ENCODE measurements at places on chromosomes 5 and 9.

DNA sequence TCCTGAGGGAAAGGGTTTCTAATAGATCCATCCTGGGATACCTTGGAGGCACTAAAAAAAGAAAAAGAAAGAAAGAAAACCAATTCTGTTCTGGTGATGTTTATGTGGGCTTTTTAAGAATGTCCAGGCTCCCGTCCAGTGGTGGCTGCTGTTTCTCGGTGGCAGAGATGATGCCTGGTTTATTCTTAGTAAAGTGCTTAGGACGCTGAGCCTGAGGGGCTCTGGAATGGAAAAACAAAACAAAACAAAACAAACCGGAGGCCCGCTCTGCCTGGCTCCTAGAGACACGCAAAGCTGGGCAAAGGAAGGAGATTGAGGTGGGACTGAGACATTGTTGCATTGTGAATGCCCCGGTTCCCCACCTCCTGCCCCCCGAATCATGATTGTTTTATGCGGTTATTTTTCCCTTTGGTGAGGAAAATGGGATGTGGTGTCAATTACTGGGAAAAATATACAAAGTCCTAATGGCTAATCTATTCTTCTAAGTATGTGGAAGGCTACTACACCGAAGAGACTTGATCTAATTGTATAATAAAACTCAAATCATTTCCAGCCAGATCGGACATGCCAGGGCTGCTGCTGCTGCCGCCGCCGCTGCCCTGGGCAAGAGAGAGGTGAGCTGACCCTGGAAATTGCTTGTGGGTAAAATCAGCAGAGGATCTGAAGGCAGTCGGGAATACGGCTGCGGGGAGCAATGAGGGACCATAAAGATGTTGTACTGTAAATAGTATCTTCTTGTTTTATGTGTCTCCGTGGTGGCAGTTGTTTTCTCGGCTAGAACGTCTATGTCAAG is 644.9 kb downstream of the CCDC171 start:
- DNase-seq, result no peak

- no peak for DNase-seq
Observed at GRCh38 chr5:586751-587285, 25.3 kb upstream of the CEP72 start.

DNA sequence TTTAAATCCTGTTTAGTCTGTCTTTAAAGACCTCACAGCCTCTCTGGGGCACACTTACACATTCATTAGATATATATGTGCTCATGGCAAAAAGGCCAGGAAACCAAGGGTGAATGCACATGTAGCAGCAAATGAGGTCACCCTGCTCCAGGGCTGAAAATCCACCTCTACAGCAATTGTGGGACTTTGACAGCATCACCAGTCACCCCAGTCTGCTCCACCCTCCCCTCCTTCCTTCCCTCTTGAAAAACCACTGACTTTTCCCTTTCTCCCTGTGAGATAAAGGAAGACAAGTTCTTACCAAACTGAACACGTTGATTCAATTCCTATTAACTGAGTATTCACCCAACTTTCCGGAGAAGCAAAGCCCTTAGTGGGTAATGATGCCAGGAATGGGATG is 15.2 kb upstream of the SH3RF2 start:
- no peak for DNase-seq

DNA sequence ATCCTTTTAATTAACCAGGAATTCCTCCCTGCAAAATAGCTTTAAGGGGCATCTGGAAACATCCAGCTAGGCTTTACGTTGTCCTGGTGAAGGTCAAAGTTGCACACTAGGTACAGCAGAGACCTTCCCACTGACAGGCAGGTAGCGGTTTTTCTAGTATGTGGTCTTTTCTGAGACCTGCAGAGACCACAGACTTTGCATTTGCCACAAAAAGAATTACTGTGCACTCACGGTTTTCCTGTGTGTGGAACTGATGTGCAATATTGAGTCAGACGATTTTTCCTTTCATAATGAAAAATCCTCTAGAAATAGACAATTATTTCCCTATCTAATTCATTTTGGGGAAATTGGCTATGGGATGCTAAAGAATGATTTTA is 417.0 kb upstream of the ADAMTSL1 start:
- DNase-seq, result no peak

DNA sequence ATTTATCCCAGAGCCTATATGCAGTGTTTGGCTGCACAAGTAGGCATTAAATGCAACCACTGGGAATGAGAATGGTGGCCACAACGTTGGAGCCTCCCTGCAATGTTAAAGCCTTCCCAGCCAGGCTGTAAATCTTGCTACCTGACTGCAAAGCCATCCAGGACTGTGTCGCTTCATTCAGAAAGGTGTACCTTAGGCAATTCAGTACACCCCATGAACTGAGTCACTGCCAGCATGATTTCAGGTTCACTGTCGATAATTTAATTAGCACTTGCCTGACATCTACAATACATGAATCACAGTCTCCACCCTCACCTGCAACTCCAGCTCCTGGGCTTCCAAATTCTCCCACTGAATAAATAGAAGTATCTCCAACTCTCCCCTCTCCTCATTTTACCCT is 108.4 kb downstream of the SLIT3 start:
- DNase-seq, result peak; percentile 18

DNA sequence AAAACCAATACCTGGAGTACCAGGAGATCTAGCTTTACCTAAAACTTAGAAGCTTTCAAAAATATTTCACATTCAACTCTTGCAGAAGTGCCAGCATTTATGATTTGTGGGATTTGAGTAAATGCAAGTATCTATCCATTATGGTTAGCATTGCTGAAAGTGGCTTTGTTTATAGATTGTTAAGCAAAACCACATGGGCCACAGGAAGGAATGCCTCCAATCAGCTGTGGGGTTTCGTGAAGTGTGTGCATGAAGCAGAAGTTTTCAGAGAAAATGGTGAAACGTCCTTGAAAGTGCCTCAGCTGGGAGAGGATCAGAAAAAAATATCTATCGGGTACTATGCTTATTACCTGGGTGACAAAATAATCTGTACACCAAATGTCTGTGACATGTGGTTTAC is 4.2 kb downstream of the LECT2 start:
- no peak for DNase-seq

DNA sequence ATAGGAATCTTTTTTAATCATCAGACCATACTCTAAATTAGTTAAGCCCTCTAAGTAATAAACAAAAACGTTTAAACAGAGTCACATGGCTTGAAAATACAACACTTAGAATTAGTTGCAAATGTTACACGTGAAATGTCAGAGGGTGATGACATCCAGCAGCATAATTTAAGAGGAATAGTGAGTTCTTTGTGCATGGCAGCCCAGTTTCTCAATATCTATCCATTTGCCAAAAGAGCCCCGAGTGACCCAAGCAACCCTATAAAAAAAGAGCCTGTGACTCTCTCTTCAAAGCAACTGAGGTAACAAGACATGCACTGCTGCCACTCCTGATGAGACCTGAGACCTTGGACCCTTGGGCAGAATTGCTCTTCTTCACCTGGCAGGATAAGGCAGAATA is 96.9 kb upstream of the RASA1 start:
- no peak for DNase-seq

- peak; percentile 46 for DNase-seq
Observed at GRCh38 chr9:127877566-127877998, at the start of gene AK1. Gene AK1, minus strand, starts transcription at chr9:127877675. Its CDS starts 3,058 bp downstream, at chr9:127874617.

GRCh38 chr5:132821791-132822190 is 8.7 kb downstream of the SHROOM1 start:
- no peak for DNase-seq

GRCh38 chr9:4144869-4145268 is 155.0 kb downstream of the GLIS3 start:
- no peak for DNase-seq

GRCh38 chr5:7925961-7926695 is 57.2 kb downstream of the MTRR start:
- no peak for DNase-seq

- no peak for DNase-seq
Observed at GRCh38 chr5:139395844-139396640, 1.1 kb upstream of the PROB1 start.

DNA sequence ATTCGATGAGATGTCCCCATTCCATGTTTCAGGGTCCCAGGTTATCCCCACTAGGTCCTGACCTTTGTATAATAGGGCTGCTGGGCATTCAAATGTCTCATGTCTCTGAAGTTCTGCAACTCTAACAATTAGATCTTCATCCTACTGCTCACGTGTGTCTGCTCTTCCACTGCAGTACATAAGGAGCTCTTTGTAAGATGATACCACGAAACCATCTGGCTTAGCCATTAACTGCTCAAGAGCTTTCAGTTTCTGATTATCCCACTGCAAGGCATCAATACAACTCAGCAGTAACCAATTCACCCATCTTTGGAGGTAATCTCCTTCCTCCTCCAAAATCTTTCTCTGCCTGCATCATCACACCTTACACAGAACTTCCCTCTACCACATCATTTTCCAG is 49.9 kb upstream of the PPP2CA start:
- DNase-seq, result no peak

DNA sequence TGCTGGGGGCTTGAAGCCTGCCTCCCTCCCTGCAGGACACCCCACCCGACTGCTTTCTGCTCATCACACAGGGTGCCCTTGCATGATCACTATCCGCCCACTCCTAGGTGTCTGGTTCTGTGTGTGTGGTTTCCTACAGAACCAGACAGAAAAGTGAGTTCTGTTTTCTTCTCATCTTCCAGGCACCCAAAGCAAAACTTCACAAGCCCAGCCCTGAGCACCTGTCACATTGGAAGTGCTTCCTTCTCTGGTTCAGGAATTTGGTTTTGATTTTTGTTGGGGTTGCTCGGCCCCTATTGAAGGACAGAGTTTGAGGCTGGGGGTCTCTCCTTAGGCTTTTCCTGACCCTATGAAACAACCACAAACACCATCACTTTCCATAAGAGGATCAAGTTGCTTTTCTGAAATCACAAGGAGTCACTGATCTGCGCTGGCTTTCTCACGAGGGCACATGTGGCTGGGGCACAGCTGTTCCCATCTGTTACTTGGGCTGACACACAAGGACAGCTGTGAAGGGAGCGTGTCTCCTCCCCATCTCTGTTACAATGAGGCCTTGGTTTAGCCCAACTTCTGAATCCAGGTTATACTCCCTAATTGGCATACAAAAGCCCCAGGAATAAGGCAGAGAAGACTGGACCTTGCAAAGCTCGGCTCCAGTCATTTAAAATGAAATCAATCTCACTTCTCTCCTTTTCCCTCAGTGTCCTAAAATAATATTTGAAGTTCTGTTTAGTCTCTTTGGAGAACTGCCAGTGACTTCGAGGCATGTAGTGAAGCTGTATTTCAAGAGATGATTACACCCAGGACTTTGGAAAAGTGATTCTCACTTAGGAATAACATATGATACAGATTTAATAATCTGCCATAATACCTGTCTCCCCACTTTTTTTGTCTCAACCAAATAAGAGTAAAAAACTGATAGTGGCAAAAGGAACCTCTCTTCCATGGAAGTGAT is 213.1 kb upstream of the GAS1 start:
- DNase-seq, result no peak

- no peak for DNase-seq
Observed at GRCh38 chr5:117562647-117563046, 988.0 kb upstream of the SEMA6A start.

DNA sequence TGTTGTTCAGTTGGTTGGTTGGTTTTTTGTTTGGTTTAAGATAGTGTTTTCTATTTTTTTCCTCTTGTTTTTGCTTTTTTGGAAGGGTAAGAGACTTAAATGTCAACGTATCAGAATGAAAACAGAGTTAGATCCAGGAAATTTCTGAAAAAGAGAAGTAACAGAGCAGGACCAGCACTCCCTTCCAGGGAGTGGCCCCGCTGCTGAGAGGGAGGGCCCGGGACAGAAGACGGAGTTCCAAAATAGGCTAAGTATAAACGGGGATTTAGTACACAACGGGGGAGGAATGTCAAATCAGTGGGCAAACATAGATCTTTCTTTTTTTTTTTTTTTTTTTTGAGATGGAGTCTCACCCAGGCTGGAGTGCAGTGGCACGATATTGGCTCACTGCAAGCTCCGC is 92.7 kb upstream of the RUFY1 start:
- DNase-seq, result no peak

- DNase-seq, result no peak
Observed at GRCh38 chr9:16754662-16755061, 115.8 kb downstream of the BNC2 start.

GRCh38 chr5:176625512-176625911 is 4.8 kb downstream of the SNCB start:
- DNase-seq, result no peak

- no peak for DNase-seq
Observed at GRCh38 chr5:126718236-126718868, 58.6 kb upstream of the LMNB1 start.

DNA sequence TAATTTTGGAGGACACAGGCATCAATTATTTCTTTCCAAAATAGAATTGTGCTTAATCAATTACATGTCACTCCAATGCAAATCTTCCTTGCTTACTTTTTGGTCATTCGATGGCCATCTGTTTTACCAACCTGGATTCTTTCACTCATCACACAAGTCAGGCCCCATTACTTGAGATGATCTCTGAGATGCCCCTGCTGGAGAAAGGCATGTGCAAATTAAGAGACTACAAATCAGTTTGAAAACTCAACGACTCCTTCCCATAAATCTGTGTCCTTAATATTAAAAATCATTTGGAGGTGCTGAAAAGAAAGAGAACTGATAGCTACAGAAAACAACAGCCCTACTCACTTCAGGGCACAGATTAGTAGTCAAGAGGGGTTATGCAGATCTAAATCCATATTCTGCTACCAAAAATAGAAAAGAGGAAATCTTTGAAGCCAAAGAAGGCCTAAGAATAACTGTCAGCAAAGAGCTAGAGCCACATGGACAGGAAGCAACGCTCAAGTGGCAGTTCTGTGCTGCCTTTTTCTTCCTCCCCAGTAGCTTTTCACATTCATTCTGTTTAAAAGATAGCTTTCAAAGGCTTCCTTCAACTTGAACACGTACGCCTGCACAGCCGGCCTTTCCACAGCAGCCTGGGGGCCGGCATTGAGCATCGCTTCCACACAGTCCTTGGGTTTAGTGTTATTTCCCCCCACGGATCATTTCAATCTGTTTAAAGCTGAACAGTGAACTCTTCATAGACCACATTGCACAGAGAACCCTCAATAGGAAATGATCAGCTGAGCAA is 79.3 kb upstream of the MAP3K1 start:
- no peak for DNase-seq

- no peak for DNase-seq
Observed at GRCh38 chr9:81393985-81394811, 295.1 kb downstream of the TLE1 start.

- no peak for DNase-seq
Observed at GRCh38 chr5:72822944-72823343, 6.5 kb downstream of the TNPO1 start.

- no peak for DNase-seq
Observed at GRCh38 chr5:144438237-144438636, 267.6 kb downstream of the KCTD16 start.

All from nucleus accumbens (tissue), 56 donors.